ENCODE measurements at places on chromosomes 1 and 21. TPM values are rescaled to one million over a fixed set of nuclear protein-coding genes. Genes with fewer than 3 reads are reported as not detected.

IL19 gene
- not detected for total RNA-seq

CENPL gene
- total RNA-seq = 16.0 TPM

GPR25 gene
- not detected for total RNA-seq

AGRN gene
- 38.3 TPM for total RNA-seq

S100A6 gene
- 4,042 TPM for total RNA-seq

HIVEP3 gene
- total RNA-seq = 0.83 TPM

SPOCD1 gene
- total RNA-seq = 47.2 TPM

HSD3B2 gene
- total RNA-seq = not detected

MYOC gene
- 2.1 TPM for total RNA-seq

LAPTM5 gene
- total RNA-seq = under 0.01 TPM

SPRR2B gene
- not detected for total RNA-seq

C8B gene
- total RNA-seq = not detected

Measured in fibroblast of lung (primary cell).